ENCODE measurements at places on chromosomes 3 and 15.

DNA sequence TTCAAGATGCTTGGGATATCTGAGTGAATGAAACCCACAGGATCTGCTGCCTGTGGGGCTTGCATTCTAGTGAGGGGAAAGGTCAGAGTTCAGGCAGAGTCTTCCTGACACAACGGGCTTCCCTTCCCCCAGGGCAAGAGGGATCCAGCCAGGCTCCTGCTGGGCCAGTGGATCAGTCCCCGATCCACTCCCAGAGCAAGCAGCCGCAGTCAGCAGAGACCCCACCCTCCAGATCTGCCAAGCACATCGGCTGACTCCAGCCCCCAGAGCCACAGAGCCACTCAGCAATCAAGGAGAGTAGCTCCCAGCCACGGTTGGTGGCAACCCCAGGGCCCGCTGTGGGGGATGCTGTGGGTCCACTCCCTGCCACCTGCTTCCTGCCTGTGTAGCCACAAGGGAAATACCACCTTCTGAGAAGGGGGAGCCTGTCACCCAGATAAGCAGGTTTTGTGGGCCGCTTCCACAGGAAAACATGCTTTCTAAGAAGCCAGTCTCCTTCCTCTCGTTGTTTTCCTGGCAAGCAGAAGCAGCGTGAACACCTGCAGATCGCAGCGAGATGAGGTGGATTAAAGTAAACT is 44.9 kb downstream of the CPN2 start:
- DNase-seq: peak; percentile 68

- DNase-seq: no peak
Observed at GRCh38 chr3:171282041-171282440, 178.2 kb downstream of the TNIK start.

DNA sequence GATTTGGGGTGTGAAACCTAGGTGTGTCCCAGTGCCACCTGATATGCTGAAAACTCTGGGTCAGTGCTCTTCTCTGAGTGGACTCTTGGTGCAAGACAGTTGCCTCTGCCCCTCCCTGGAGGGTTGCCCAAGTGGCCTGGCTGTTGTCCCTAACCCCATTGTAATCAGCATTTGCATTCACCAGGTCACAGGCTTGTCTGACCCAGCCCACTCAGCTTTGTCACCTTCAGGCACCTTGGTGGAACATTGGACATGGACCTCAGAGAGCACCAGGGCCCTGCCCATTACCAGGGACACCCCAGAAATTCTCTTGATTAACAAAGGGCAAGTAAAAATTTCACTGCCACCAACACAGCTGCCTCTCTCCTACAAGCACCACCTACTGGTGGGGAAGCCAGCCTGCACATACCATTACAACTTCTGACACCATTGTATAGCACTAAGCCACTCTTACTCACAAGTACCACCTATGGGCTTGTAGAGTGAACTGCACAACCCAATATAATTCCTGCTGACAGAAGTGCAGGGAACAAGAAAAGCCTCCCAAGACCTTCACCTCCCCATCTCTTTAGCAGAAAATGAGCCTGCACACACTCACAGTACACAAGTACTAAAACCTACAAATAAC is 324.6 kb downstream of the EPHA6 start:
- DNase-seq: no peak

DNA sequence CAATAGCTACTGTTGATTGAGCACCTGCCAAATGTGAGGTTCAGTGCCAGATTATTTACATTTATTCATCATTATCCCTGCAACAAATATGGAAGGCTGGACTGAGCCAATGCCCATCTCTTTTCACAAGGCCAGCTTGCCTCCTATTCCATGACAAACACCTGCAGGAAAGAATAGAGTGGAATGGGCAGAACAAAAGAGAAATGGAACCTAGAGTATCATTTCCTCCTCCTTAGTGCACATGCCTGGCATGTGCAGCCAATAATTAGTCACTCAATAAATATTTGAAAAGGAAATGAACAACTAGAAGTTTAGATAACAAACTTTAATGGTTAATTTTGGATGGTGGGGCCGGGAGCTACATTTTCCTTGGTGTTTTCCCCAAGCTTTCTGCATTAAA is 61.4 kb upstream of the MYRIP start:
- no peak for DNase-seq
